HTR-8/SVneo (cell line): ENCODE measurements at places on chromosomes 3 and 15.

DNA sequence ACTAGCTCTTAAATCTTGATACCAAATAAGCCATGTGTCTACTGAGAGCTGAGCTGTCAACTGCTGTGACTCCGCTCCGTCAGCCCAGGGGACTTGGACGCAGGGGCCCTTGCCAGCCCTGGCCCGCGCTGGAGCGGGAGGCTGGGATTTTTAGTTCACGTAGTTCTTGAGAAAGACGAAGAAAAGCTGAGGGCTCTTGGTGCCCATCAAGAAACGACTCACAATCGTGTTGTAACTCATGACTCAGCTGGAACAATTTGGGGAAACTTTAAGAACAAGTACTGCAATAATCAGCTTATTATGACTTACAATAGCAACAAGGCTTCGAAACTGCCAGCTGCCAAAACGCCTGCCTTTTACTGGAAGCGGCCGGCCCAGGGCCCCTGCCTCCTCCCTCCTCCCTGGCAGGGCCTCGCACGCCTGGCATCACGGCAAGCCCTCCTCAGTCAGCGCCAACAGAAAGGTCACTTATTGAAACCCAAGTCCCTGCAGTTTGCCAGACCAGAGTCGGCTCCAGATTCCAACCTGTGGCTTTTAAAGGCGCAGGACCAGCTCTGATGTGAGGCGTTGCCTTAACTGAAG is 60.3 kb downstream of the RGMA start:
- DNase-seq: no peak

DNA sequence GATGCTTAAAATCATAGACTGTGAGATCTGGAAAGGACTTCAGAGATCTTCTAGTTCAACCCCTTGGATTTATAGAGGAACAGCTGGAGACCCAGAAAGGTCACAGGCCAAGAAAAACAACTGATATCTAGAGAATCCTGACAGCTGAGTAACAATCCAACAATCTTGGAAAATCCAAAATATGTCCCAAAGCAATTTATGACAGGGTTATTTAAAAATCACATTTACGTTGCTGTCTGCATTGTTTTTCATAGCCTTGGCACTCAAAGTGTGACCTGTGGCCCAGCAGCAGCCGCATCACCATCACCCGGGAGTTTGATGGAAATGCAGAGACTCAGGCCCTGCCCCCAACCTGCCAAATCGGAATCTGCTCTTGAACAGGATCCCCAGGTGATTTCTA is 78.8 kb downstream of the FBN1 start:
- DNase-seq: no peak

GRCh38 chr3:106367496-106367895 is 498.7 kb upstream of the CBLB start:
- DNase-seq: no peak

DNA sequence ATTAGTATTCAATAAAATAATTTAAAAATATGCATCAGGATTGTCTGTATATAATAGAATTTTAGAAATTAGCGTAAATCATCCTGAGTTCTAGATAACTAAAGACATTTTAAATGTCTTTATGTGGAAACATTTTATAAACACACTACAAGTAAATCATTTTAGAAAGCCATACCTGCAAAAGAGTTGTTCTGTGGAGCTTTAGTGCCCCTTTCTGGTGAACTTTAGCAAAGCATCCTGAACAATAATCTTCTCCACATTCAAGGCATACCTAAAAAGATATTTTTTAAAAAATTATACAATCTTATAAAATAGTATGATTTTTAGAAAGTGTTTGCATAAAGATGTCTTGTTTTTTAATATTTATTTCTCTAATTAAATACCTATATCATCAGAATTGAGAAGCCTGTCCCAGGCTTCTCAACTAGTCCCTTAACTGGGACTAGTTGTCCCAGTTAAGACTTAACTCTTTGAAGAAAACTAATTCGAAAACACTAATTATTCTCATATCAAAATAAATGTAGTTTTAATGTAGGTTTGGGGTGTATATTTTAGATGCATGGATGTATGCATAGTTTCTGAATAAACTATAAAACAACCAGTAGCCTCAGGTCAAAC is 29.7 kb downstream of the ZBBX start:
- DNase-seq: peak; percentile 15

DNA sequence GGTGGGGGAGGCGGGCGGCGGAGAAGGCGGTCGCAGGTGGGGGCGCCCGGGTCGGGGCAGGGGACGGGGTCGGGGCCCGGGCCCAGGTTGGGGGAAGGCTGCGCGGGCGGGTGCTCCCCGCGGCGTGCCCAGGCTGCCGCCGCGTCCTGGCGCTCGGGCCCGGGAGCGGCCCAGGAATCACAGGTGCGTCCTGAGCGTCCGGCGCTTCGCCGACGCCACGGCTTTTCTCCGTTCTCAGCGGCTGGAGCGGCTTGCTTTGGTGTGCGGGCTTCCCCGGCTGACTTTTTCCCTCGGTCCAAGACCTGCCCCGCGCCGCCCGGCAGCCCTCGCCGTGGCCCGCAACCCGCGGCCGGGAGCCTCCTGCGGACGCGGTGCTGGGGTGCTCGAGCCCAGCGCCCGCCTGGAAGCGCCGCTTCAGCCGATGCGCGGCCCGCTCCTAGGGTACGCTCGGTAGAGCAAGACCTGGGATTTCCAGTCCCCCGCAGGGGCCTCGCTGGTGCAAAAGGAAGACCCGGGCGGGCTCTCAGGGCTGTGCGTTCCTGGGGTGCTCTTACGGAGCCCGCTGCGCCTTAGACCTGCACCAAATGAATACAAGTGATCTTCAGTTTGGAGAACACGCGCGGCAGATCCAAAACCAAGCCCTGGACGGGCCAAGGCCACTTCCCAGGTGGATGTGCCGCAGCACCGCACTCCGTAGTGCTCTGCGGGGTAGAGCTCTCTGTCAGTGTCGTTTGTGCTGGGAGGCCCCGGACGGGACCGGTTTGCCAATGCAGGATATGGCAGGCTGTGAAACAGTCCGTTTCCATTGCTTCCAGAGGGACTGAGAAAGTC is 639 bp downstream of the NIPA1 start:
- no peak for DNase-seq

GRCh38 chr15:92005154-92005553 is 151.6 kb downstream of the SLCO3A1 start:
- DNase-seq: no peak

DNA sequence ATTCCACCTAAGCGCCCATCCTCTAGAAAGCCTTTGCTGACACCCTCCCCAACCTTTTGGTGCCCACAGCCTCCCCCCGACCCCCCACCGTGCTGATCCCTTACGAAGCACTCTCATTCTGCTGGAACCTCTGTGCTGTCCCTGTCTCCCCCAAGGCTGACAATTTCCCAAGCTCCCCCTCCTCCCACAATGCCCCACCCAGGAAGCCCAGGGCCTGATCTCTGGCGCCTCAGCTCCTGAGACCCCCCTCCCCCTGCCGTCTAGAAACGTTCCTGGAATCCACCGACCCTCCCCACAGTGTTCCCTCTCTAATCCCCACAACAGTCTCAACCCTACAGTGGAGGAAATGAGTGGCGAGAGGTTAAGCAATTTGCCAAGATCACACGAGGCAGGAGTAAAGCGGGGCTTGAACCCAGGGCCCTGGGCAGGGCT is 18.3 kb downstream of the MYL3 start:
- no peak for DNase-seq

DNA sequence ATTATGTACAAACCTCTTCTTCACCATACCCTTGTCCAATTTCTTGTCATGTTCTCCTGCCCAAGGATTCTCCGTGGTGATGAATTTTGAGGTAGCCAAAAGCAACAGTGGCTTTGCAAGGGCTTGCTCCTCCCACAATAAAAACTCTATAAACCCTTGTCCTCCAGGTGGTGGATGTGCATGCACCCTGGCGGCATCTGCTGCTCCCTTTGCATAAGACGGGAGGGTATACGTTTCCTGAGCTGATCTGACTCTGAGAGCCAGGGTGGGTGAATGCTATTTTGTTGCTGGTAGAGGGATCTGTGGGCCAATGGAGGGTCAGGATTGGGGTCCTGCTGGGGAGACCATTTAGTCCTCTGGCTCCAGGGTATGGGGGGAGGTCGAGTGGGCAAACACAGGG is 5.4 kb downstream of the DNAH1 start:
- no peak for DNase-seq

DNA sequence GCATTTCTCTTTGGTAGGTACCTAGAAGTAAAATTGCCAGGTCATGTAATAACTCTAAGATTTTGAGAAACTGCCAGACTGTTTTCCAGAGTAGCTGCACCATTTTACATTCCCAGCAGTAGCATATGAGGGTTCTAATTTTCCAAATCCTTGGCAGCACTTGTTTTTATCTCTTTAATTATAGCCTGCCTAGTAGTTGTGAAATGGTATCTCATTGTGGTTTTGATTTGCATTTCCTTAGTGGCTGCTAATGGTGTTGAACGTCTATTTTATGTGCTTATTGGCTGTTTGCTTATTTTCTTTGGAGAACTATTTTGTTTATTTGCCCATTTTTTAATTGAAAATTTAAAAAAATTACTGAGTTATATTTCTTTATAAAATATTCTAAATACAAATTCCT is 117.9 kb downstream of the TCF12 start:
- DNase-seq: no peak

- no peak for DNase-seq
Observed at GRCh38 chr15:46901001-46901400, 816.3 kb upstream of the SEMA6D start.

GRCh38 chr15:77013776-77014131 is 18.8 kb downstream of the PSTPIP1 start:
- DNase-seq: no peak

GRCh38 chr3:52330194-52330805 is 14.2 kb downstream of the DNAH1 start:
- no peak for DNase-seq

GRCh38 chr3:132881756-132882409 is 156.3 kb upstream of the TMEM108 start:
- no peak for DNase-seq

DNA sequence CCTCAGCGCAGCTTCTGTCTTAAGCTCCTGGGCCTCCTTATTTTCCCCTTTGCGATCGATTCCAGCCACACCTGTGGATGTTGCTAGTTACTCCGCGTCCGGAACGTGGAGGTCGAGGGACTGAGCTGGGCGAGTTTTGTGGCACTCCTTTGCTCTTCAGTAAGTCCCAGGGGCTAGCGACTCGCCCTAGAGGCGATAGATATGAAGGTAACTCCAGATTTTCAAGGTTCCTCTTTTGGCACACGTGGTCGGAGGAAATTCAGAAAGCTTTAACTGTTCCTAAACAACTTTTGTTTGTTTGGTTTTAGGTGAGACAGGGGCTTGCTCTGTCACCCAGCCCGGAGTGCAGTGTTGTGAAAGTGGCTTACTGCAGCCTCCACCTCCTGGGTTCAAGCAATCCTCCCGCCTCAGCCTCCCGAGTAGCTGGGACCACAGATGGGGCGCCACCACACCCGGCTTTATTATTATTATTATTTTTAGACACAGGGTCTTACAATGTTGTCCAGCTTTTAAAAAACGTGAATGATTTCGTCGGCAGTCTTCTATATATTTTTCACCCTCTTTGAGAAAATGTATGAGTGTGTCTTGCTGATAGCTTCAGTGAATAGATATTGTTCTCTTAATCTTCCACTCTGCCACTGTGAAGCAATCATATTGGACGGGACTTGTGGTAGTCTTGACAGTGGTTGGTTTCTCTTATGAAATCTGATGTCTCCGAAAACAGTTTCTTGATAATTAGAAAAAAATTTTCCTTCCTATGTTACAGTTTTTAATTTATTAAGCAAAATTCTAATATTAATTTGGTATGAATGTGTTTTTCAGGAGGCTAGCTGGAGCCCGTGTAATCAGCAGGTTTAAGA is 785 bp downstream of the MFSD1 start:
- DNase-seq: no peak

GRCh38 chr15:78859971-78860719 is 12.5 kb upstream of the MORF4L1 start:
- DNase-seq: peak; percentile 84

DNA sequence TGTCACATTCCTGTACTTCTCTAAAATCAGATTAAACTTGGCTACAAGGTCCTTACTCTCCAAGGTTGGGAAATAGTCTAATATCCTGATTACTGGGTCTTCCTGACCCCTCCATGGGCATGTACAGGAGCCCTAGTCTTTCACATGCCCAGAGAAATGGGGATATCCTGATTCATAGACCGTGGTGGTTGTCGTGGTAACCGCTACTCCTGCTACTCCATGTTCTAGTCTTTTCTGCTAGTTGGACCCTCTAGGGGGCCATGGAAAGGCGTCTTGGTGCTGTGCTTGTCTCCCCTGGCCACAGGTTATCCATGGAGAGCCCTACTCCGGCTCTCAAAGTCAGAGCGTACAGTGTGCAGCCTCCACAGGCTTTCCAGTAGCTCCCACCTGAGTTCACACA is 13.1 kb upstream of the ZBTB38 start:
- no peak for DNase-seq

- DNase-seq: no peak
Observed at GRCh38 chr3:50610992-50611463, 546 bp downstream of the CISH start.

- no peak for DNase-seq
Observed at GRCh38 chr3:172312001-172312400, 136.3 kb downstream of the GHSR start.

GRCh38 chr15:43210172-43210745 is 10.6 kb downstream of the EPB42 start:
- DNase-seq: no peak

GRCh38 chr3:50542177-50543034 is 25.1 kb downstream of the C3orf18 start:
- peak; percentile 91 for DNase-seq

- peak; percentile 30 for DNase-seq
Observed at GRCh38 chr15:62618432-62618831, 424.1 kb upstream of the TPM1 start.

GRCh38 chr3:105614288-105615030 is 247.8 kb downstream of the ALCAM start:
- no peak for DNase-seq

DNA sequence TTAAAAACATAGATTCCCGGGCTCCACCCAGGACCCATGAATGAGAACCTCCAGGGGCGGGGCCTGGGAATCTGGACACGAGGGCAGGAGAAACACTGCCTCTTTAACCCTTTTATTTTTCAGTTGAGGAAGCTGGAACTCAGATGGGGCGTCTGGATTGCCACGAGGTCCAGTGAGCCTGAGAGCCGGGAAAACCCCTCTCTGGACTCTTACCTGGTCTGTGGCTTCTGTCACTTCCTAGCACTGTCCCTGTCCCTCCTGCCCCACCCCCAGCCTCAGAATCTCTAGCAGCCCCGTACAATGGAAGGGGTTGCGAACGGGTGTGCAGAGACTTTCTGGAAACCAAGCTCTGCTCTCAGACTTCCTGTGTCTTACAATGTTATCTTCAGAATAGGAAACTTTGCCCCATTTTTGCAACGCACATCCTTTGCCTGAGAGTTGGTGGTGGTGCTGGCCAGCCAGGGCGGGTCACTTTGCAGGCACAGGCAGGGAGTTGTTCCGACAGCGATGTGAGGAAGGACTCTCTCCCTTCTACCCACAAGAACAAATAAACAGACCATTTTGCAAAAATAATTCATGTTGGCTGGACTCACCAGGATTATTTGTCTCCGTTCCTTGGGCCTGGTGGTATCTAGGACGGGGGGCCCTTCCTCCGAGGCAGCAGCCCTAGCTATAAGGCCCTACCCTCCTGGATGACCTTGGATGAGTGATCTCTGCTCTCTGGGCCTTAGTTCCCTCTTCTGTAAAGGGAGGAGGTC is 59.1 kb downstream of the SMAD6 start:
- DNase-seq: no peak
